ENCODE measurements at places on chromosomes 6 and 20.
A peak's percentile ranks its signal among the peaks of the same experiment; 100 is the strongest.

- no peak for DNase-seq
These were observed 332.4 kb upstream of the PRDM1 start for GRCh38 chr6:105753620-105754211.

- no peak for DNase-seq
These were observed 52.7 kb downstream of the IL22RA2 start for GRCh38 chr6:137120748-137121147.

DNA sequence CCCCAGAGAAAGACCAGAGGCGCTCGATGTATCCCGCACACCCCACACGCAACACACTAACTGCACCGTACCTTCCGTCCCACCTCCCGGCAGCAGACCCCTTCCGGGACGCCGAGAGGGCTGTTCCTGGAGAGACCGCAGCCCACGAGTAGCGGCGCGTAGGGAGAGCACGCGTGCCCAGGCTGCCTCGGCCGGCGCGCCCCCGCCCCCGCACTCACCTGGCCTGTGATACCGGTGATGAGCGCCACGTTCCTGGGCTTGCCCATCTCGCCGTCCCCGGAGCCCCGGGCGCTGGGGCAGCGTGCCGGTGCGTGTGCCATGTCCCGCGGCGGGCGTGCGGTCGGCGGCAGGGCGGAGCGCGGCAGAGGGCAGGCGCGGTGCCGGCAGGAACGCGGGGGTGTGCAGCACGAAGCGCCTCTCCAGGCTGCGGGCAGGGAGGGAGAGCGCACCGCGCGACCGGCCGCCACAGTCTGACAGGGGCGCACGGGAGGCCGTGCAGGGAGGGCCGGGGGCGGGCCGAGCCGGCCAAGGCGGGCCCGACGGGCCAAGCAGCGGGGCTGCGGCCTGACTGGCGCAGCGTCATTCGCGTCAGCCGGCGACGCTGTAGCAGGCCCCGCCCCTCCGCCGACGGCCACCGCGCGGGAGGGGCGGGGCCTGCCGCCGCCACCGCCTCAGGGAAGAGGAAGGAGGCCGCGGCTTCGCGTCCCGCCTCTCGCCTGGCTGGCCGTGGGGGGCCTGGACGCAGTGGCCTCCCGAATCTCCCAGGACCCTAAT is at the start of gene GMDS:
Gene GMDS, minus strand, starts transcription at position 503 of the 774 bp plus-strand sequence.
- peak; percentile 98 for DNase-seq

- no peak for DNase-seq
These were observed 40.6 kb downstream of the TXLNB start for GRCh38 chr6:139251045-139251690.

DNA sequence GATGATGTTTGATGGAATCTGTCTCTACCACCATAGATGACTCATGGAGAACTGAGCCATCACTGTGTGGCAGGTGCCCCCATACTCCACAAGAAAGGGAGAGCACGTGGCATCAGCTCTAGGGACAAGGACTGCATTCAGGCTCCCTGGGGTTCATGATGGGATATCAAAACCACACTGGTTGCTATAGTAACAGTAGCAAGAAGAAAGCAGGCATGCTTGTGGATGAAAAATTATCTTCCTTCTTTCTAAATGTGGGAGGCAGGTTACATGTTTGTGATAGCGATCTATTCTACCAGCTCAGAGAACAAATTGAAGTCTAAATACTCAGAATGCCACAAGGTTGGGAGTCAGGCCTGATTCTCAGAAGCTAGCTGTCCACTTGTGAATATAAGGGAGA is 224.2 kb downstream of the ARHGAP18 start:
- DNase-seq: no peak

DNA sequence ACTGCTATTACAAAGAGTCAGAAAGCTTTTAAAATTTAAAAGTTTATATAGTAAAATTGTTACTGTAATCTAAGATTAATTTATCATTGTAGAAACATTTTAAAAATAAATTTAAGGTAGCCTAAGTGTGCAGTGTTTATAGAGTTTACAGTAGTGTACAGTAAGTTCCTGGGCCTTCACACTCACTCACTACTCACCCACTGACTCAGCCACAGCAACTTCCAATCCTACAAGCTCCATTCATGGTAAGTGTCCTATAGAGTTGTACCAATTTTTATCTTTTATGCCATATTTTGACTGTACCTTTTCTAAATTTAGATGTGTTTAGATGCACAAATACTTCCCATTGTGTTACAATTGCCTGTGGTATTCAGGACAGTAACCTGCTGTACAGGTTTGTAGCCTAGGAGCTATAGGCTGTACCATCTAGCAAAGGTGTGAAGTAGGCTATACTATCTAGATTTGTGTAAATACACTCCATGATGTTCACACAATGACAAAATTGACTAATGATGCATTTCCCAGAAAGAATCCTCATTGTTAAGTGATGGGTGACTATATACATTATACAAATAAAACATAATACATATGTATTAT is 10.2 kb upstream of the TMEM170B start:
- DNase-seq: no peak

GRCh38 chr6:37061157-37061804 is 55.8 kb downstream of the FGD2 start:
- DNase-seq: no peak

DNA sequence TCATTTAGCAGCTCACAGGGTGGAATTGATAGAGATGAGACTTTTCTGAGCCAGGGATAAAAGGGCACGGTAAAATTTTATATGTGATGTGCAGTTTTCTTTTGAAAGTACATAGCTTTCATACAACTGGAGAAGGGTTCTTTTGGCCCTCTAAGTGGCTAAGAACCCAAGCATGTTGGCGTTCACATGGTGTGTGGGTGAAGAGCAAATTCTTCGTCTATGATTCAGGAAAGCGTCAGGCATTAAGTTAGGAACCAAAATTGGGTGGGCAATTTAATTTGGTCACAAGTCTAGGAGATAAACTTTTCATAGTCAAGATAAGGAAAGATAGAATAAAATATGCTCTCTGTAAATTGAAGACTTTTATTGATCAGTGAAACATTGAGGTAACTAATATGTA is 153.9 kb downstream of the UTRN start:
- DNase-seq: no peak

DNA sequence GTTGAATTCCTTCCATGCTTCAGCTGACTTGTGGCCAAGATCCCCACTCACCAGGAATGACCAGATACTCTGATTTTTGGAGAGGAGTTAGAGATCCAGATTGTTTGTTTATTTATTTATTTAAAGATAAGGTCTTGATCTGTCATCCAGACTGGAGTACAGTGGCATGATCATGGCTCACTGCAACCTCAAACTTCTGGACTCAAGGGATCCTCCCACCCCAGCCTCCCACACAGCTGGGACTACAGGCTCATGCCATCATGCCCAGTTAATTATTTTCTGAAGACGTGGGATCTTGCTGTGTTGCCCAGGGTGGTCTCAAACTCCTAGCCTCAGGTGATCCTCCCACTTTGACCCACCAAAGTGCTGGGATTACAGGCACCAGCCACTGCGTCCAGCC is 4.1 kb upstream of the SPATA2 start:
- DNase-seq: no peak

GRCh38 chr6:99409672-99410071 is 15.4 kb downstream of the PNISR start:
- DNase-seq: no peak

GRCh38 chr6:49205526-49205925 is 257.5 kb downstream of the MMUT start:
- no peak for DNase-seq
